Umbilical cord (tissue), 2 donors: ENCODE measurements at places on chromosomes 7 and 10.

GRCh38 chr10:12214763-12215218, 18.8 kb downstream of the CDC123 start:
- DNase-seq: peak; percentile 31

- DNase-seq: no peak
Measured at GRCh38 chr7:115417662-115418061, 495.8 kb downstream of the MDFIC start.

- no peak for DNase-seq
Measured at GRCh38 chr10:119903946-119904666, 11.6 kb downstream of the SEC23IP start.

GRCh38 chr10:59176241-59177030, at the start of gene PHYHIPL:
Gene PHYHIPL (plus strand): TSS chr10:59176643. CDS start chr10:59176854, 211 bp downstream.
- no peak for DNase-seq

DNA sequence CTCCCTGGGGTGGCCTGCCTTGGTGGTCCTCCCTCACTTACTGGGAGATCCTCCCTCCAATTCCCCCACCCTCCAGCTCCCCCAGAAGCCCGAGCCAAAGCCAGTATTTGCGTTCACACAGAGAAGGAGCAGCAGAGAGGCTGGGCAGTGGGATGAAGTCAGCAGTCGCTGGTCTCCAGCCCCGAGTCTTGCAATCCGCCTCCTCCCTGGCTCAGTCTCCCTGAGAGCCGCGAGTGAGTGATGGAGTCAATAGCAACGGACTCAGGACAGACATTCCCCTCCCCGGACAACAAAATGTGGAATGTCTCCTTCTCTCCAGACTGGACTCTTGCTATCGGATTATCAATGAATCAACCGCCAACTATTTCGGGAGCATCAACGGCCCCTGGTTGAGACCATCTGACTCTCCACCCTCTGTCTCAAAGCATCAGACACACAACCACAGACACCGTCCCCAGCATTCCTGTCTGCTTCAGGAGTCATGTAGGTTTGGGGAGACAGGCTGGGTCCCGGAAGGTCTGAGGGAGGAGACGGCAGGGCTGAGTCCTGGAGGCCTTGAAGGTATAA, 178.4 kb downstream of the SH3PXD2A start:
- DNase-seq: peak; percentile 88

GRCh38 chr10:10222304-10222841, 795.3 kb upstream of the CELF2 start:
- peak; percentile 36 for DNase-seq

- no peak for DNase-seq
Measured at GRCh38 chr10:13893926-13894325, 307.2 kb downstream of the PRPF18 start.

- DNase-seq: no peak
Measured at GRCh38 chr7:81690251-81690650, 79.6 kb downstream of the HGF start.

GRCh38 chr7:150663802-150664494, 21.6 kb upstream of the GIMAP2 start:
- no peak for DNase-seq

GRCh38 chr7:132654150-132654549, 77.9 kb upstream of the PLXNA4 start:
- DNase-seq: no peak

DNA sequence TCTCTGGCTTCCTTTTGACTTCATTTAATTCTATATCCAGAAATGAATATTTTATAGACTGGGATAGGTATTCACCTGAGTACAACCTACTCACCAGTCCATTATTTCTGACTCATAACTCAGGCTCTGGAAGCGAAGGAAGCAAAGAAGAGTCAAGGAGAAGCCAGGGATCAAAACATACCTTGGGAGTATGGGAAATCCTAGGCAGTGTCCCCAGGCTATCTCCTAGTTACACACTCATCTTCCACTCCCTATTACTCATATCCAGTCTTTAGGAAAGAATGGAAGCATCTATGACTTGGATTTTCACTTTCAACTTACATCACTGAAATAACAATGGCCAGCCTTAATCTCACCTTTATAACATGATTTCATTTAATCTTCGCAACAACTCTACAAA, 40.9 kb upstream of the ELAPOR2 start:
- DNase-seq: no peak

DNA sequence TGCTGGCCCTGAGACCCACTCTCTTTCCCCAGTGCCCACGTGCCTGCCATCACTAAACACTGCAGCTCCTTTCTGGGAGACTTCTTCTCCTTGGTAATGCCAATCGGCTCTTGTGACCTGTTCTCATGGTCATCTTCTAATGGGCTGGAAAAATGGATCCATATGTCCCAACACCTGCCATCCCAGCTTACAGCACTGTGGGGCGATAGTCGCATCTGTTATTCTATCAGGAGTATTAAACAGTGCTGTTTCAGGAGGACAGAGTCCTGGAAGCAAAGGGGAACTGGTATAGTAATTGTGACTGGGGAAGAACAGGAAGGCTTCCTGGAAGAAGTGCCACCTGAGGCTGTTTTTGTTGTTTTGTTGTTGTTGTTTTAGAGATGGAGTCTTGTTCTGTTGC, 411.2 kb downstream of the GLRX3 start:
- DNase-seq: no peak

DNA sequence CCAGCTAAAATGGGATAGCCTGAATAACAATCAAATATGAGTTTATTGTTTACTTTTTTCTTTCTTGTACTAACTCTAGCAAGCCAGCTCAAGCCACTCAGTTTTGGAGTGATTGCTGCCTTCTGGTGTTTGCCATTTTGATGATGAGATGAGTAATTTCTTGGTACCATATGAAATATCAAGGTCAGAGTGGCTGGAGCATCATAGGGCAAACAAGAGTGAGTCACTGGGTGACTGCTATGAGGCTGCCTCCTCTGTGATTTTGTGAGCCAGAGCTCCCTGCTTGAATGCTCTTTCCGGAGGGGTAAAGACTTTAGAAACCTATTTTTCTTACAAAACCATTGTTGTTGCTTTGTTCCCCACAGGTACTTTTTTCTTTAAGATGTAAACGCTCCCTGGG, 295.6 kb downstream of the PRKG1 start:
- no peak for DNase-seq

DNA sequence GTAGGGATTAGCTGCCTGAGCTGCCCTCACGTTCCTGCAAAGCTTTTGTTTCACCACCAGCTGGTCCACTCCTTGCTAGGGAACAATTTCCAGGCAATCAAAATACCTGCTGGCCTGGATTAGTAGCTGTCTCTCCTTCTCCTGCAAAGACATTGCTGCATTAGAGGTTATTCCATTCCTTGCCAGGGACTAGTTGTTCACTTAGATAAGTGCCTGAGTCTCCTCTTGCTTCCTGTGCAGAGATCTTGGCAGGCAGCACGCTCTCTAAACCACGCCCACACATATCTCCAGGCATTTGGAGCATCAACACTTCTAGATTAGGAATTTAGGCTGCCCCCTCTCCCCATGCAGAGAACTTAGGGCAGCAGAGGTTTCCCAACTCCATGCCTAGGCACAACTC, 150.4 kb upstream of the SMIM30 start:
- DNase-seq: no peak

GRCh38 chr7:24866004-24866615, 108.8 kb upstream of the GSDME start:
- DNase-seq: no peak

GRCh38 chr10:42875798-42876341, 93.3 kb downstream of the BMS1 start:
- peak; percentile 20 for DNase-seq

GRCh38 chr10:112189465-112189864, 5.9 kb upstream of the GPAM start:
- no peak for DNase-seq

GRCh38 chr10:128863823-128864405, 603.1 kb upstream of the MGMT start:
- no peak for DNase-seq

DNA sequence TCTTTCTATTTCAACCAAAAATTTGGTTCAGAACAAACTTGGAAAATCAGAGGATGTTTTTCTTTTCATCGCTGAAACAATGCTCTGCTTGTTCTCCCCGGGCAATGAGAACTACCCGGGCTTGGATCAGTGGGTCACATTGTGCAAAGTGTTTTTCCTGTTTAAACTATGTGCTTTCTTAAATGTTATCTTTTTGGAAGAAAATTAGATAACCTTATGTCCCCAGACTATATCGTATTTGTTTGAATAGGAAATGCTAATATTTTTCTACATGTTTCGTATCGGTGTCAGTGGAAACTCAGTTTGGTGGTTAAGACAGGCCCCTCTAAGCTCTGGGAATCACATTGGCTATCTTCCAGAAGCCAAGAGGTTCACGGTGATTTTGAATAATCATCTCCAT, 319.5 kb upstream of the NFE2L3 start:
- DNase-seq: peak; percentile 37

GRCh38 chr7:141355032-141355431, 196.2 kb upstream of the AGK start:
- no peak for DNase-seq

DNA sequence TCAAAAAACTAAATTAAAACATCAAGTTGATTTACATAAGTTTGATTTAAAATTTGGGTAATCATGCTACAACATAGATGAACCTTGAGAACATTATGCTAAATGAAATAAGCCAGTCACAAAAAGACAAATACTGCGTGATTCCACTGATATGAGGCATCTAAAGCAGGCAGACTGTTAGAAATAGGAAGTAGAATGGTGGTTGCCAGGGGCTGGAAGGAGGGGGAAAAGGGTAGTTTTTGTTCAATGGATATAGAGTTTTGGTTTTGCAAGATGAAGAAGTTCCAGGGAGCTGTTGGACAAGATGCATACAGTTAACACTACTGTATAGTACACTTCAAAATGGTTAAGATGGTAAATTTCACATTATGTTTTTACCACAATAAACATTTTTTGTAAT, 45.0 kb upstream of the IFRD1 start:
- DNase-seq: no peak

- DNase-seq: peak; percentile 97
Measured at GRCh38 chr7:100837099-100837836, 9.9 kb upstream of the EPHB4 start.

- DNase-seq: no peak
Measured at GRCh38 chr10:58576751-58577436, 64.2 kb downstream of the BICC1 start.

GRCh38 chr7:87140271-87140748, 11.9 kb upstream of the DMTF1 start:
- no peak for DNase-seq

DNA sequence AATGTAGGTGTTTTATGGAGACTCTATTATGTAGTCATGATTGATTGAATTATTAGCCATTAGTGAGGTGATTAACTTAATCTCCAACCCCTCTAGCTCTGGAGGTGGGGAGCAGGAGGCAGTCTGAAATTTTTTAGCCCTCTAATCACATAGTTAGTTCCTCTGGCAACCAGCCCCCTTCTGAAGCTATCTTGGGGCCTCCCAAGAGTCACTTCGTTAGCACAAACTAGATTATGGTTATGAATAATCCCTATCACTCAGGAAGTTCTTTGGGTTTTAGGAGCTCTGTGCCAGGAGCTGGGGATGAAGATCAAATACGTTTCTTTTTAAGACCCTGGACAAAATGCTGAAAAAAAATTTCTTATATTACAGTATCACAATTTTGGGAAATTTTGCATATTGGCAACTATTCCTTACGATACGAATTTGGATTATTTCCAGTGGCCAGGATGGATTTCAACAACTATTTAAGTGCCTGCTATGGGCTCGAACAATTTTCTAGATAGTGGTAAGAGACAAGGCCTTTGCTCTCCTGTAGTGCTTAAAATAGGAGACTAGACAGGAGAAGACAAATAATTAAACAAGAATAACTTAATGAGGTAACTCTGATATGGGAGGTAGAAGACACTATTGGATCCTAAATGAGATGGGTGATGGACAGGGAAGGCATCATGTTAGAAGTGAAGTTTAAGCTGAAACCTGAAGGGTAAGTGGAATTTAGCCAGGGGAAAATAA, 52.9 kb downstream of the BTAF1 start:
- no peak for DNase-seq

- DNase-seq: no peak
Measured at GRCh38 chr10:70093335-70093944, 39.2 kb downstream of the AIFM2 start.

DNA sequence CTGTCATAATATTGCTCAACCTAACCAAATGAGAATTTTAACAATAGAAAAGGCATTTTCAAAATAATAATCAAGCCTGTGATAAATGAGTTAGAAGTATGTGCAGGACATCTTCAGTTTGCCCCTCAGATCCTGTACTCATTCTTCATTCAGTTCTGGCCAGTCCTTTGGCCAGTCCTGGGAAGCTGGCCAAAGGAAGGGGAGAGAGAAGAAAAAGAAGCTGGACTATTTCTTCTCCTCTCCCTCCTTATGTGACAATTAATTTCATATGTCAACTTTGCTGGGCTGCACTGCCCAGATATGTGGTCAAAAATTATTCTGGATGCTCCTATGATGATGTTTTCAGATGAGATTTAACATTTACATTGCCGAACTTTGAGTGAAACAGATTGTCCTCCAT, 31.6 kb upstream of the ITGB8 start:
- no peak for DNase-seq

GRCh38 chr7:130942211-130942964, 208.4 kb upstream of the KLF14 start:
- no peak for DNase-seq

- no peak for DNase-seq
Measured at GRCh38 chr10:128579901-128580300, 453.7 kb upstream of the MKI67 start.

- peak; percentile 39 for DNase-seq
Measured at GRCh38 chr10:15068802-15069201, 19.8 kb downstream of the ACBD7 start.

DNA sequence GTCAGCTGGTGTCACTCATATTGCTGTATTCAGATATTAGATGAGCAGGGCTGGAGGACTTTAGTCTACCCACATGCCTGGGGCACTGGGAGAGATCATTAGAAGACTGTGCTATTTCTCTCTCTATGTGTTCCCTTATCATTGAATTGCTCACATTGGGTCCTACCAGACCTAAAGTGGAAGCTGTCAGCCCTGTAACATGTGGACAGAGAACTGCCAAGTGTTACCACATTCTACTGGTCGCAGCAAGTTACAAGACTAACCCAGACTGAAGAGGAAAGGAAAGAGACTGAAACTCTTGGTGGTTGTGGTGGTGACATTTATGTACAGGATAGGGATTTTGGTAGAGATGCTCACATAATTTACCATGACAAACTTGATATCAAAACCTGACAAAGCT, 627.1 kb upstream of the FZD8 start:
- DNase-seq: no peak

GRCh38 chr7:129225206-129225930, 538 bp downstream of the AHCYL2 start:
- peak; percentile 54 for DNase-seq
